ENCODE measurements at places on chromosomes 16 and 17.

DNA sequence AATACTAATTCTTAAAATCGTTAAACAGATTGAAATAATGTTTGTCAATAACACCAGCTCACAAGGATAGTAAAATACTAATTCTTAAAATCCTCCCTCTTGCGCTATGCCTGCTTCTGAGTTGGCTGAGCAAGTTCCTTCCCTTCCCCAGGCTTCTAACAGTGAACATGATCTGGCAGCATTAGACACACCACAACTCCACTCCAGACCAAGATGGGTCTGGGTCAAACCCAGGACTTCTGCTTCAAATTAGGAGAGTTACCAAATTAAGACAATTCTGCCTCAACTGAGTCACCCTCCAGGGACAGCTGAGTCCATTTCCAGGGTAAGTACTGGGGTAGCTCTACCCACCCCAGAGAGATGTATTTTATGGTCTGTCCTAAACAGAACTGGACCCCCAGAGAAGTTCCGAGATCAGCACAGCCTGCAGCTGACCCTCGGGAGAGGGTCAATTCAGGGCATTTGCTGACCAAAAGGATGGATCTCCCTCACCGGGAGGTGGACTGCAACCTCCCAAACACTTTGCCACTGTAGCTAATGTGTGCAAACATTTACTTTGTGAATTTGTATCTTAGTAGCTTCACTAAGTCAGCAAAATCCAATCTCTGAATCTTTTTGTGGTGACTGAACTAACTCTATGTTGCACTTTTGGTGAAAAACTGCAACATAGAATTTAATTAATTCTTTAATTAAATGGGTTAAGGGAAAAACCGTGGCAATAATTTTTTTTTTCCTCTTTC, 48.8 kb downstream of the ADCY9 start:
- DNase-seq: no peak

DNA sequence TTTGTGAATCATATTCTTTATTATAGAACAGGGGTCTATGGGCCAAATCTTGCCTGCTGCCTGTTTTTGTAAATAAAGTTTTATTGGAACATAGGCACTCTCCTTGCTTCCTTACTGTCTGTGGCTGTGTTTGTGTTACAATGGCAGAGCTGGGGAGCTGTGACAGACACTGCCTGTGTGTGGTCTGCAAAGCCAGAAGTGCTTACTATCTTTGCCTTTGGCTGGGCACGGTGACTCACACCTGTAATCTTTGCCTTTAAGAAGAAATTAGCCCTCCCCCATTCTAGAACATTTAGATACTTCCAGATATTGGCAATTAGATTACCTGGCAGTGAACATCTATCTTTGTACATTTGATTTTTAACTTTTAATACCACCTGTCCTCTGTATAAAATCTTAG, 308.3 kb downstream of the FOXL1 start:
- DNase-seq: no peak

GRCh38 chr16:47578573-47578972, 117.4 kb downstream of the PHKB start:
- no peak for DNase-seq

DNA sequence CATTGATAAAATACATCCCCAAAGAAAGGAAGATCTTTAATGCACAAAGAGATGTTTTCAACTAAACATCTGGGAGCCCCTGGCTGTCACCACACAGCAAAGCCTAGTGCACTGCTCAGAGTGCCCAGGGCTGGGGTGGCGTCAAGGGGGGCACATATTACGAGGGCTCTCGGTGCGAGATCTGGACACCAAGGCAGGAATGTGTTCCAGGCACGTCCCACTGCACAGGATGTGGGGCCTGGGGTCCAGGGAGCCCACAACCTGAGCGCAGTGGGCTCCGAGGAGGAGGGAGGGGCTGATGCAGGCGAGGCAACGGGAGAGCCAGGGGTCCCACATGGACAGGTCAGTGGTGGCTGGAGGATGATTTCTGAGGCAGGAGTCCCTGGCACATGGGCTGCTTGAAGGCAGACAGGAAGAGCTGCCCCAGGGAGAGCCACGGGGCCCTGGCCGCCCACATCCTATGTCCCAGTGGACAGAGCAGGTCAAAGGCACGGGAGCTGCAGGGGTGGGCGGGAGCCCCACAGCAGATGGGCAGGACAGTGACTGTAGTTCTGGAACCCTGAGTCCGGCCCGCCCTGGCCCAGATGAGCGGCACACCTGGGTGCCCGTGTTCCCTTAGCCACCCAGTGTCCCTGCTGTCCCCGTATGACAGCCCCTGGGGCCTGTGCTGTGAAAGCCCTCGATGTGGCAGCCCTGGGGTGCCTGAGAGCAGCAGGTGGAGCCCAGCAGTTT, 56.4 kb downstream of the ZNF778 start:
- DNase-seq: no peak

DNA sequence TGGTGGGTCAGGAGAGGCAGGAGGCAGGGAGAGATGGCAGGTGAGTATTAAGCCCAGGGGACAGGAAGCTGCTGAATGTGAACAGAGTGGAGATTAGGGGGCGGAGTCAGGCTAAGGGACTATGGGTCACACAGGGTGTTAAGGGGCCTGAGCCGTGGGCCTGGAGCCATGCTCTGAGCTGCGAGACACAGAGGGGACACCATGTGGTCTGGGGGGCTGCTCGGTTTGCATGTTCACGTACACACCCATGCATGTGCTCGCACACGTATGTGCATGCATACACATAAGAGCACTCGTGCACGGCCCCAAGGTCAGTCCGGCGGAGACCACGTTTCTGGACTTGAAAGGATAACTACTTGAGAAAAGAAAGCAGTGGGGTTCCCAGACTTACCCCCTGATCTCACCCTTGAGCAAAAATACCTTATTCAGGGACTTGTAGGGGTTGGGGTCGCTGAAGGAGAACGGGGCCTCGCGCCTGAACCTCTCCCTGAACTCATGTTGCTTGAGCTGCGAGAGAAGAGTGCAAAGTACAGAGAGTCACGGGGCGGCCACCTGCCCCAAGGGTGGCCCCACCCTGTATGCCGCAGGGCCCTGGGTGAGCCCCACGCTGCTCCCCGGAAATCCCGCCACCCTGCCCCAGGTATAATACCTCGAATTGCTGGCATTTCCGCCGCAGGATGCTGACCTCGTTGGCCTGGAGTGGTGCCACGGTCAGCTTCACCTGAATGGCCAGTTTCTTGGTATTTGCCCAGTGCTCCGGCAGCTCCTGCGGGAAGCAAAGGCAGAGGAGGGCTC, 50.8 kb downstream of the DNAH17 start:
- DNase-seq: no peak

DNA sequence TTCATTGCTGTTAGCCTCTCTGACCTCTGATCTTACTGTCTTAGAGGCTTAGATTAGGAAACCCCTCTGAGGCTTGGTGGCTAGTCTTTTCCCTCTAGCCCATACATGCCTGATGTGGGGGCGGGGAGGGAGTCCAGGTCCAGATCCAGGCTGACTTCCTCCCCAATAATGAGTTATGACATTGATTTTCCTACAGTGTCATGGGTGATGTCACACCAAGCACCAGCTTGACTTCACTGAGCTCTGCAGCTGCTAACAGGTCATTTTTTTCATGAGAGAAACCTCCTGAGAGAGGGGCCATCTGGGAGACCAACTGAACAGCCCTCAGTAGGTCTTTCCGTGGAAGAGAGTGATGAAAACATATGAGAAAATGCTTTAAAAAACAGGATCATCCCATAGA, 180.2 kb upstream of the N4BP1 start:
- no peak for DNase-seq

DNA sequence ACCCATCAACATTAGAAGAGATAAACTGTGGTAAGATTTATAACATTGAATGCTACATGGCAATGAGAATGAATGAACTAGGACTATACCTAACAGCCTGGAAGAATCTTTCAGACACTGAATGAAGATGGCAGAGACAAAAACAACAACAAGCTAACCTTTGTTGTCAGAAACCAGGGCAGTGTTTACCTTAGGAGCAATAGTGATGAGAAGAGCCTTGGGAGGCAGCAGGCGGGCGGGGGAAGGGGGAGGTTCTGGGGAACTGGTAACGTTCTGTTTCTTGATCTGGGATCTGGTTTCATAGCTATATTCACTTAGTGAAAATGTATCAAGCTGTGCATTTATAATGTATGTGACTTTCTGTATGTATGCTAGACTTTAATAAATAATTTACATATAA, 139.0 kb upstream of the TNRC6C start:
- DNase-seq: no peak

- peak; percentile 76 for DNase-seq
These were observed 723 bp downstream of the TRIM37 start for GRCh38 chr17:59105852-59106462.

DNA sequence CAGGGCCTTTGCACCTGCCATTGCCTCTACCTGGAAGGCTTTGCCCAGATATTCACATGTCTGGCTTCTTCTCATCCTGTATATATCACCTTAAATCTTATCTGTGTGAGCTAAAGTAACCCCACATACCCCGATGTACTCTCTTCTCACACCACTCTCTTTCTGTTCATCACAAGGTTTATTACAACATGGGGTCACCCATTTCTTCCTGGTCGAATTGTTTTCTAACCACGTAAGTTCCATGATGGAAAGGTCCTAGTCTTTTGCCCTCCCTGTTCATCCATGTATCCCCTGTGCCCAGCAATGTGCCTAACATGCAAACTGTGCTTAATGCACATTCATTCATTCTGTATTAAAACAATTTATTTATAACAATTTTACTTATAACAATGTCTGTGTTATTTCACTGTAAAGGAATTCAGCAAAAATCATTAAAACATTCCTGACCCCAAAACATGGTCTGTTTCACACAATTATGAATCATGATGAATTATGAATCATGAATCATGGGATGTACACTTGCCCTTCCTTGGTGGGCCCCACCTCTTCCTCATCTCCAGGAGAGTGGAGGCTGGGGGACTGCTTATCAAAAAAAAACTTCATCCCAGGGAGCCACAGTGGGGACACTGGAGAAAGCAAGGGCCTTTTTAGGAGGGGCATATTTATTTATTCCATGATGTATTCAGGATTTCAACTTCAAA, 336.4 kb downstream of the GRIN2A start:
- no peak for DNase-seq

- no peak for DNase-seq
These were observed 32.6 kb downstream of the KCNJ2 start for GRCh38 chr17:70201872-70202419.

GRCh38 chr16:1938316-1938715, 4.7 kb downstream of the MSRB1 start:
- DNase-seq: no peak

DNA sequence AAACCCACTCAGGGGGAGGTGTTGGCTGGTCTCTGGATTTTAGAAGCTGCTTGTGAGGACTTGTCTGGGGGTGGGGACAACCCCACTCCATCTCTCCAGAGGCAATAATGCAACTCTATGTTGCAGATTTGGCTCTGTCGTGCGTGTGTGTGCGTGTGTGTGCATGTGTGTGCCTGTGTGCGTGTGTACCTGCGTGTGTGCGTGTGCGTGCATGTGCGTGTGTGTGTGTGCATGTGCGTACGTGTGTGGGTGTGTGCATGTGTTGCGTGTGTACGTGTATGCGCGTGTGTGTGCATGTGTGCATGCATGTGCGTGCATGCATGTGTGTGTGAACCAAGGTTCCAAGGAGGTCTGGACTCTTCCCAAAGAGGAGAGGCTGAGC, 120.4 kb upstream of the LHX1 start:
- DNase-seq: no peak

DNA sequence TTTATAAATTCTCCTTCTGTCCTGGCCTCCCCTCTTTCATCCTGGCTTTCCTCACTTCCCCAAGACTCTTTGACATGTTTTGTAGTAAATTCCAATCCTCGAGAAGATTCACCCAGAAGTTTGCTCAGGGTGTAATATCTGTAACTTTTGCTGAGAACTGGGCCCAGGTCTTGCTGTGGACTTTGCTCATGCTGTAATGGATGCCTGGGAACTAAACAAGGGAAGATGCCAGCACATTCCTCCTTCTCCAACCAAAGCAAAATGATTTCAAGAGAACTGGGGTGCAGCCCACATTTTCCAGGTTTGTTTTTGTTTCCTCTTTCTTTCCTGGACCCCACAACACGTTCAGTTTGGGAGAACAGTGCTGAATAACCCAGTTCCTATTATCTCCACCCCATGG, 6.6 kb upstream of the SALL1 start:
- DNase-seq: no peak

- DNase-seq: no peak
These were observed 20.4 kb downstream of the DUSP14 start for GRCh38 chr17:37510056-37510455.

GRCh38 chr17:33973491-33973890, 281.6 kb upstream of the CCL2 start:
- no peak for DNase-seq

DNA sequence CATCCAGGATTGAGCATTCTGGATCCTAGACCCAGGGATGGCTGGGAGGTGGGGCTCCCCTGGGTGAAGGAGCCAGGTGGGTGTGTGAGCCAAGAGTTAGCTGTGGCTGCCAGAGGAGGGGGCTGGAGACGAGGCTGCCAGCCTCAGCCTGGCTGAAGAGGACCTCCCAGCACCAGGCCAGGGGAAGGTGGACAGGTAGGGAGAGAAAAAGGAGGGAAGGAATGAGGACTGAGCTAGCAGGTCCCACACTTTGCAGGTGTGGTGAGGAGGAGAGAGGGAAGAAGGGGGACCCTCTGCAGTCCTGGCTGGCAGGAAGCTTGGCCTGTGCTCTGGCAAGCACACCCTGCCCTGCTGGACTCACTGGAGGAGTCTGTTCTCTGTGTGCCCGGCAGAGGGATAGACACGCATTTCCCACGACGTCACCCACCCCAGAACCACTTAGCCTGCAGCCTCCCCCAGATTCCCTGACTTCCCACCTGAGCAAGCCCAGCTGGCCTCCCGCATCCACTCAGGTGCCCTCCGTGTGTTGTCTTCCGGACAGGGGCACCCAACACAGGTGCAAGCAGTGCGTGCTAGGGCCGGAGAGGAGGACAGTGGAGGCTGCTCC, 42.0 kb downstream of the SOCS3 start:
- DNase-seq: no peak

GRCh38 chr17:70544317-70544716, 375.0 kb downstream of the KCNJ2 start:
- DNase-seq: no peak

- no peak for DNase-seq
These were observed 49.6 kb downstream of the IKZF3 start for GRCh38 chr17:39814497-39814896.

- no peak for DNase-seq
These were observed 24.1 kb downstream of the MYH10 start for GRCh38 chr17:8606401-8606800.

DNA sequence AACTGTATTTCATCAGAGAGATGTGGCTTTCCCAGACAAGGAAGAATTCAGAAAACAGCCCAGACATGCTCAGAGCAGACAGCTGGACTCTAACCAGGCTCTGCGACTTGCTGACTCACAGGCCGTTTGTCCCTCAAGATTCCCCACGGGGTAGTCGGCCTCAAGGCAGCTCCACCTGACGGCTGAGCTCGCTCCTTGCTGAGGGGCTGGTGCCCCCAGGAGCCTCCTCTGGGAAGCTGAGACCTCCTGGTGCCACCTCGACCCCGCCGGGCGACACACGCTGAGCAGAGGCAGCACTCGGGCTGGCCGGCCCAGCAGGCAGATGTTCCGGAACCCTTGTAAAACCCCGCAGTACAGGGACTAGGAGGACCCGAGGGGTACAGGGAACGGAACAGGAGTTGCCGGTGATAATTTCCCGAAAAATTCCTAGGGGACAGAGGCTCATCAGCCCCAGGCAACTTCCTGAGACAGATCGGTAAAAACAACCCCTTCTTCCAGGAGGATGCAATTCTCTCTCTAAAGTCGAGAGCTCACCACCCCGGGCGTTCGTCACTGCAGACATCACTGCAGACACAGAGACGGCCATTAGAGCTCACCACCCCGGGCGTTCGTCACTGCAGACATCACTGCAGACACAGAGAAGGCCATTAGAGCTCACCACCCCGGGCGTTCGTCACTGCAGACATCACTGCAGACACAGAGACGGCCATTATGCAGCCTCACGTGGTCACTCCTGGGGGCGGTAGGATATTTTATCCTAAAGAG, 19.9 kb downstream of the RPH3AL start:
- DNase-seq: no peak
